ENCODE measurements at places on chromosomes 5 and 9.

- DNase-seq, result no peak
Observed at GRCh38 chr9:25678846-25679360, 659 bp upstream of the TUSC1 start.

DNA sequence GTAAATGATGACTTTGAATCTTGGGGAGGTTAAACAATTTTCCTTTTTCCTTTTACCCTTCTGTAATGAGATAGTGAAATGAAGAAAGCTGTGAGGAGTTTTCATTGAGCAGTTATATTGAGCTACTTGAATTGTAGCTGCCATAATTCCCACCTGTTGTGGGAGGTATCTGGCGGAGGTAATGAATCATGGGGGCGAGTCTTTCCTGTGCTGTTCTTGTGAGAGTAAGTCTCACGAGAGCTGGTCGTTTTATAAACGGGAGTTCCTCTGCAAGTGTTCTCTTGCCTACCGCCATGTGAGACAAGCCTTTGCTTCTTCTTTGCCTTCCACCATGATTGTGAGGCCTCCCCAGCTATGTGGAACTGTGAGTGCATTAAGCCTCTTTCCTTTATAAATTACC, 258.4 kb downstream of the FER start:
- no peak for DNase-seq

- no peak for DNase-seq
Observed at GRCh38 chr5:155480731-155481131, 467.2 kb downstream of the KIF4B start.

GRCh38 chr5:39015743-39016586, 58.2 kb downstream of the RICTOR start:
- DNase-seq, result peak; percentile 43

DNA sequence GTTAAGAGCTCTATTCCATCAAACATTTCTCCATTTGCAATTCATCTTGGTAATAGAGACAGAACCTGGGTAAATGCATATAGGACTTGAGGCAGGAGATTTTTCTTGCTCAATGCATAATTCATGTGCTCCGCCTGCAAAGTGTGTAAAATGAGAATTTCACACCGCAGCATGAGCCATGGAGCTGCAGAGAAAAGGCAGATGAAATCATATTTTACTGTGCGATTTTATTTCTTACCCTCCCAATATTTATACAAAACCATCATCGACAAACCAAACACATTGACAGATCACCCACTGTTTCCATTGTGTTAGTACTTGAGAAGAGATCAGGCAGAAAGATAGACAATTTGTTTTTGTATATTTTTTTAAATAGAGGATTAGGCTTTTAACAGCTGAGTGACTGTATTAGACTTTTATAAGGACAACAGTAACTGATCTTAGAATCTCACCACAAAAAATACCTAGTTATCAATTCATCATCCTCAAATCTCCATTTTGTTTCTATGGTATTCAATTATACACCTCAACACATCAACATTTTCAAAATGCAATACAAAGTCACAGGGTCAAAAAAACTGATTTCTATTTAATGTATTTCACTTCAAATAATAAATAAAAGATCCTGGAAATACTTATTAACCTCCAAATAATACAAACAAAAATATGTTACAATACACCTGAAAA, 191.1 kb downstream of the AP3B1 start:
- no peak for DNase-seq

GRCh38 chr5:43433382-43433781, 21.2 kb upstream of the CCL28 start:
- DNase-seq, result no peak

DNA sequence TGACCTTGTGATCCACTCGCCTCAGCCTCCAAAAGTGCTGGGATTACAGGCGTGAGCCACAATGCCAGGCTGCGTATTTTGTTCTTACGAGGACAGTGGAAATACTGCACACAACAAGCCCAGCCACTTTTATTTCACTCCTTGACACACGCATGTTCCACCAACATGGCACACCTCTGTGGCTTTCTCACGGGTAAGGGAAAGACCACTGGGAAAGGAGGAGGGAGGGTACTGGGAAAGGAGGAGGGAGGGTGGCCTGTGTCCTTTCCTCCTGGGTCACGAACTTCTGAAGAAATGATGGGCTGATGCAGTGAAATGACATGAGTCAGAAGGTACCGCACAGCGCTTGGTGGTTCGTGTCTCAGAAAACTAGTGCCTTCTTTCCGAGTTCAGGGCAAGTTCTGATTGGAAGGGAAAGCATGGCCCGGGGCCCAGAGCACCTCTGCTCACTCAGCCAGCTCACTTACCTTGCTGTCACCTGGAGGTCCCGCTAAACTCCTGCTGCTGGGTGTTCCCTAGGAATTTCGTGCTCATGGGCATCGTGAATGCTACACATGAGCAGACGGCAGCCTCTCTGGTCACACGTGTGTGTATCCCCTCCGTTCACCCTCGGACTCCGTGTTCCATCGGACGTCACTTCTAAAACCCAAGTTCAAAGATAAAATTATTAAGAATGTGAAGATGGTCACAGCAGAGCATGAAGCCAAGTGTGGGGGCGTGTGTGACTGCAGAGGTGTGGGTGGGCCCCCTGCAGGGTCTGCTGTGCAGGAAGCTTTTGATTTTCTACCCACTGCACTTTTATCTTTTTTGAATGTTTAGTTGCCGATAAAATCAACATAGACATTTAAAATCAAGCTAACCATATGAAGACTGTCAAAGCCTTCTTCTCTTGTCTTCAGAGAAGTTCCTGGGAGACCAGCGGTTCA, 42.9 kb downstream of the LAMC3 start:
- no peak for DNase-seq

GRCh38 chr9:71690063-71690688, 78.1 kb downstream of the CEMIP2 start:
- peak; percentile 39 for DNase-seq

DNA sequence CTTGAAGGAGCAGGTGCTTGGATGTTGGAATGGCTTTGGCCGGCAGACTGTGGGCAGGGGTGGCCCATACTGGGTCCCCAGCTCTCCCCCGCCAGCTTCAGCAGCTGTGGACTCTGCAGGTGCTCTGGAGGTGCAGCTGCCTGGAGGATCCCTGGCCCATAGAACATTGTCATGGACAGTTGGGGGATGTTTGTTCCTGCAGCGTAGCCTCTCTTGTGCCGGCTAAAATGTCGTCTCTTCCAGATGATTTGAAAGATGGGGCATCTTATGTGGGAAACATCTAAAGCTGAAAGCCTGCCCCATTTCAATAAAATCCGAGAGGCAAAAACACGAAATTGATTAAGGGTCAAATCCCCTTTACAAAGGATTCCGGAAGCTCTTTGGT, 13.5 kb upstream of the SLC6A19 start:
- DNase-seq, result no peak

- peak; percentile 29 for DNase-seq
Observed at GRCh38 chr9:136206602-136207275, 1.8 kb upstream of the LHX3 start.

DNA sequence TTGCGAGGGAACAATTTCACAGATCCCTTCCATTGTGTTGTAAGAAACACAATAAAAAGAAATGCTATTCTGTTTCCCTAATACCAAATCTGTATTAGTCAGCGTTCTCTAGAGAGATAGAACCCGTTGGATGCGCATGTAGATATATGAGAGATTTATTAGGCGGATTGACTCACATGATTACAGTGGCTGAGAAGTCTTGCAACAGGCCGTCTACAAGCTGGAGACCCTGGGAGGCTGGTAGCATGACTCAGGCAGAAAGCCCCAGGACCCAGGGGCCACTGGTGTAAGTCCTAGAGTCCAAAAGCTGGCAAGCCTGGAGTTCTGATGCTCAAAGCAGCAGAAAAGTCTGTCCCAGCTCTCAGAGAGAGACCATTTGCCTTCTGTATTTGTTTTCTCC, 18.4 kb upstream of the IL17B start:
- no peak for DNase-seq

DNA sequence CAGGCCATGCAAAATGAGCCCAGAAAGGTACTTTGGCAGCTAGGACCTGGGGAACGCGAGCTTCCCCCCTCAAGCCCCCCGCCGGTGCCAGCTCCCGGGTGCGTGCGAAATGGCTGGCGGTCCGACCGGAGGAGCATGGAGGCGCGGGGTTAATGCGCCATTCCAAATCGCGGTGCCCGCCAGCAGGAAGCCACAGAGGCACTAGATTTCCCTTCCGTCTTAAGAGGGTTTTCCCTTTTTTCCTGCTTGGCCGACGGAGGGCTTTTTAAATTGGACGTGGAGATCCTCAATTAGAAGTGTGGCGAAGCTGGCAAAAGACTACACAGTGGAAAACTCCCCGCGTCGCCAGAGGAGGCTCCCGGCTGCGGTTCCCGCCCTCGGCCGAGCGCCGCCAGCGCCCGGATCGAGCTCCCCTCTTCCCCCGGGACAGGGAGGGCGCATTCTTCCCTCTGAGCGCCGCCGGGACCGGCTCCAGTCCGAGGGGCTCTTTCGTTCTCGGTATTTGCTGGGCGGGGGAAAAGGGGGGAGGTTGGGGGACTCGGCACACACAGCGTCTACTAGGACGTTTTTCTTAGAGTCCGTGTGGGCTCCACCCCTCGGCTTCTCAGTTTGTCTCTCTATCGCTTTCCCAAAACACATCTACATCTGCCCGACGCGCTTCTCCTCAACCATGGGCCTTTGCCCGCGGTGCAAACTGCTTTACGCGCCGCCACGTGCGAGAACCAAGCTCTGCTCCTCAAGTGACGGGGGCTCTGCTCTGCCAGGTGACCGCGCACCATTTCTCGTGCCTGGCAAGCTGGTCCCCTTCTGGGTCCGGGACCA, 3.0 kb downstream of the GDNF start:
- DNase-seq, result peak; percentile 20

DNA sequence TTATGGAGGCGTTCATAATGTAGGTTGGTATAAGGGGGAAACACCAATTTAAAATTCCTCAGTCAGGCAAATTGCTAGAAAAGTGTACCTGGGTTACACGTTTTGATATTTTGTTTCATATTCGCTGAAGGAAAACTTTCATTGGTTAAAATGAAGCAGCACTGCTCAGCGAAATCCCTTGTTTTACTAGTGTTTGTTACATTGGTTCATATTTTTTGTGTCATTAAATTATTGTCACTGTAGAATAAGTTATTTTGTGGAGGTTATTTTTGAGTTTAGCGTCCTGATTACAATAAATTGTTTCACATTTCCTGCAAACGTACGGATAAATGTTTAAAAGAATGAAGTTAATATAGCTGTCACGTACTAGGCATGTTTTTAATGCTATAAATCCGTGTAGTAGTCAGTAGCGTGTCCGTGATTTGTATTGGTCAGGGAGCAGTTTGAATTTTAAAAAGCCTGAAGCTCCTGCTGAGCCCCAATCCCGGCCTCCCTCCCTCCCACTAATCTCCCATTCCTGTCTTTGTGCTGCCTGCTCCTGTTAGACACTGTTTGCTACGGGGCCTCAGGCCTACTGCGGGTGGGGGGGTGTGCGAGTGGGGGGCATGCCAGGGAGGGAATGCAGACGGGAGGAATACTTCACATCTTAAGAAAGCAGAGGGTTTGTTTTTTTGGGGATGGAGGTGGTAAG, 2.0 kb downstream of the NIPBL start:
- DNase-seq, result no peak

- peak; percentile 23 for DNase-seq
Observed at GRCh38 chr5:134175921-134176510, 734 bp downstream of the SKP1 start.

GRCh38 chr5:126683912-126684311, 83.2 kb downstream of the PHAX start:
- no peak for DNase-seq

GRCh38 chr9:126379661-126380360, 53.2 kb downstream of the MVB12B start:
- no peak for DNase-seq

DNA sequence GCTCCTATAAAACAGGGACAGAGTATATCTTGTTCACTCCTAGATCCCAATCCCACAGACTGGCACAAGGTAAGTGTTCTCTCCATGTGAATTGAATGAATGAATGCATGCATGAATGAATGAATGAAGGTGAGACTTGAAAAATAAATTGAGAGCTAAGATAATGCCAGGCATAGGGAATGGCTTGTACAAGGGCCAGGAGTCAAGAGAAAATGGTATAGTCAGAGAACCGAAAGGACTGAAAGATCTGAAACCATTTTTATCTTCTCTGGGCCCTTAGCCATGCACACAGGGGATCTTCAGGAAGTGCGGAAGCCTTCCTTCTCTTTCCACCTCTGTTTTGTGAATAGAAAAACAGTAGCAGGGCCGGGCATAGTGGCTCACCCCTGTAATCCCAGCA, 48.4 kb upstream of the FABP6 start:
- no peak for DNase-seq

GRCh38 chr5:10652151-10652550, 88.3 kb downstream of the ANKRD33B start:
- DNase-seq, result no peak

DNA sequence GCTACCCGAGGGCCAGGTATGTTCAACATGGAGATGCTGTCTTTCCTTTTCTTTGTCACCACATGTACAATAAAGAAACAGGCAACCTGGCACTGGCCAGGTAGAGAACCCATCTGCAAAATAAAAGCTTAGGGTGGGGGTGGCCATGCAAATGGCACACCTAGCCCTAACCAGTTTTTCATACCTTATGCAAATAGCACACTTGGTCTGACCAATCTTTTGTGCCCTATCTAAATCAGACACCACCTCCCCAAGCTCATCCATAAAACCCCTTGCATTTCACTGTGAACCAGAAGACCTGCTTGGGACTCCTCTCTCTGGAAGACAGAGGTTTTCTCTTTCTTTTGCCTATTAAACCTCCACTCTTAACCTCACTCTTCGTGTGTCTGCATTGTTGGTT, 33.9 kb downstream of the JAKMIP2 start:
- no peak for DNase-seq

DNA sequence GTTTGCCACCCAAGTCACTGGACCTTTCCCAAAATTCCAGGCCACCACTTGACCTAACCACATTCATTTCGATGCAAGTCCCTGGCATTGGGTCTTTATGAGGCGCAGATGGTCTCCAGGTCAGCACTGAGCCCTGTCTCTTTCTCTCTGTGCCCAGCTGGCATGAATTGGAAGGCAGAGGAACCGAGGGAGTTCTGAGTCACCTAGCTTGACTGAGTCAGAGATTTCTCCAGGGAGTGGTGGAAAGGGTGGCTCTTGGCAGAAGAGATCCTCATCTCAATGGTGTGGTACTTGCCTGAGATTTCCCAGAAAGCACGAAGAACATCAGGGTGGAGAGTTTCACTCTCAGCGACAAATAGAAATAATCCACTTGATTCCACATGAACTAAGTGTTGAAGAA, 43.8 kb downstream of the WDR36 start:
- peak; percentile 25 for DNase-seq

DNA sequence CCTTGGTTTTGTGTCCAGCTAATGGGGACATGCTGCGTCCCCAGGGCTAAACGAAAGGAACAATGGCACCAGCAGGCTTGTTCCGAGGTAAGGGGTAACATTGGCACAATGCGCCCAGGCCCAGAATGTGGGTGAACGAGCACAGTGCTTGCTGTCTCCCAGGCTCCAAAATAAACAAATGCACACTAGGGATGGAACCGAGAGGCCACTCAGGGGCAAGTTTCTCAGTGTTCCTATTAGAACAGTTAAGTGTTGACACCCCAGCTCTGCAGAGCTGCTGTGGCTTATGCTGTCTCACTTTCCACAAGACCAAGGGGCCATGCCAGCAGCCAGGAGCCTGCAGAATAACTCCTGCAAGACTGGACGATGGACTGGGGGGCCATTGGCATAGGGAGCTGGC, 492.4 kb downstream of the GADD45G start:
- no peak for DNase-seq

All from suppressor macrophage treated with lipopolysaccharide for 1 hour (primary cell).